ENCODE measurements at places on chromosomes 5 and 9. TPM values are rescaled to one million over a fixed set of nuclear protein-coding genes. Genes with fewer than 3 reads are reported as not detected.

GRCh38 chr5:138632900-138633489 is 57.8 kb upstream of the HSPA9 start:
- DNase-seq: no peak

GRCh38 chr9:116935149-116935897 is 248.2 kb downstream of the TRIM32 start:
- DNase-seq: no peak

- no peak for DNase-seq
These were observed 5.4 kb upstream of the SLC1A3 start for GRCh38 chr5:36600917-36601527.

- no peak for DNase-seq
These were observed at the start of gene FGD3 for GRCh38 chr9:92947268-92948037. Gene FGD3, plus strand, starts transcription at chr9:92947523. Its CDS starts 28,734 bp downstream, at chr9:92976257.

GRCh38 chr5:147996379-147996778 is 67.4 kb upstream of the SPINK5 start:
- DNase-seq: no peak

GRCh38 chr5:2029206-2029605 is 146.5 kb upstream of the IRX4 start:
- peak; percentile 74 for DNase-seq

GRCh38 chr5:110371725-110372041 is 354.8 kb downstream of the TMEM232 start:
- DNase-seq: no peak

GRCh38 chr9:111016426-111017045 is 21.7 kb downstream of the LPAR1 start:
- no peak for DNase-seq

DNA sequence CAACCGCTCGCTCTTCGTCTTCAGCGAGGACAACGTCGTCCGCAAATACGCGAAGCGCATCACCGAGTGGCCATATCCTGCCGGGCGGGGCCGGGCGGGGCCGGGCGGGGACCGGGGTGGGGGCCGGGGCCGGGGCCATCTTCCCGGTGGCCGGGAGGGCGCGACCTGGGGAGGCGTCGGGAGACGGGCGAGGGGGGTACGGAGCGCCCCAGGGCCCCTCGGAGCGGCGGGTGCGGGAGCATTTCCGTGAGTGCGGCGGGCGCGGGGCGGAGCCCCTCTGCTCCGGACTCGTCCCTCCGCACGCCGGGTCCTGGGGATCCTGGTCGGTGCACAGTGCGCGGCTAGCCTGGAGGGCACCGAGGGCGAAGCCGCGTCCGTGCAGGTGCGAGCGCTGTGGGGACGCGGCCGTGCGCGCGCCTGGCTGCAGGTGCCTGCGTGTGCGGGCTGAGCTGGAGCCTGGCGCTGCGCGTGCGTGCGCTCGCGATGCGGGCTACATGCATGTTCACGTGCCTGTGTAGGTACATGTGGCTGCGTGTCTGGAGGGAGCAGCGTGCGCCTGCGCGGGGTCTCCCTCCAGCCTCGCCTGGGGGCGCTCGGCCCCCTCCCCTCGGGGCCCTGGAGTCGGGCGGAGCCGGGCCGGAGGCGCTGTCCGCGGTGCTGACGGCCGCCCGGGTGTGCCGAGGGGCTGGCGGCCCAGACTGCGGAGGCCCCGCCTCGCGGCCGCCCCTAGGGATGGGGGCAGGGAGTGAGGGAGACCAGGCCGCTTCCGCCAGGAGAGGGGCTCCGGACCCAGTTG is 762 bp downstream of the CACNA1B start:
- no peak for DNase-seq

- no peak for DNase-seq
These were observed 1.9 kb downstream of the FRMD3 start for GRCh38 chr9:83536332-83536731.

DNA sequence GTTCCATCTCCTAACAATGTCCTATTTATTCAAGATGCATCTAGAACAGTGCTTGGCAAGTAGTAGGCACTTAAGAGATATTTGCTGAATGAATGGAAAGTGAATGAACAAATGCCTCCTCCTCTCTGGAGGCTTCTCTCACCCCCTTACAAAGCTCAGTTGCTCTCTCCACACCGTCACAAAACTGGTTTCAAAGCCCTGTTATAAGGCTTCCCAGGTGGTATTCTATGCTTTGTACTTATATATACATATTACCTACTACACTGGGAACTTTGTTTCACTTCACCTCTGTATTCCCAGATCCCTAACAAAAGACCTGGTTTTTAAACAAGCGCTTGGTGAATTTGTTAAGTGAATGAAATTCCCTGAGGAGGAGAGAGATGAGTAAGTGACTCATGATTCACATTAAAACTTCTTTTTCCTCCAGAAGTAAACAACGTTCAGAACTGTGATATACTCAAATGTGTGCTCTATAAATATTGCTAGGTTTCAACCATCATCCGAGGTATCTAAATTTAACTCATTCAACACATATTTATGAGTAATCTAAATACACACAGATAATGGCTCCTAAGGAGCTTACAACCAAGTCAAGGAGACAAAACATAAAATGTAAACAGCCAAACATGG is 36.0 kb downstream of the DENND1A start:
- DNase-seq: peak; percentile 7

GRCh38 chr5:123359454-123360200 is 63.6 kb downstream of the CEP120 start:
- no peak for DNase-seq

- DNase-seq: peak; percentile 62
These were observed 1.9 kb upstream of the PCDH1 start for GRCh38 chr5:141879941-141880738.

GRCh38 chr5:172010278-172010677 is 3.8 kb upstream of the FBXW11 start:
- DNase-seq: no peak

DNA sequence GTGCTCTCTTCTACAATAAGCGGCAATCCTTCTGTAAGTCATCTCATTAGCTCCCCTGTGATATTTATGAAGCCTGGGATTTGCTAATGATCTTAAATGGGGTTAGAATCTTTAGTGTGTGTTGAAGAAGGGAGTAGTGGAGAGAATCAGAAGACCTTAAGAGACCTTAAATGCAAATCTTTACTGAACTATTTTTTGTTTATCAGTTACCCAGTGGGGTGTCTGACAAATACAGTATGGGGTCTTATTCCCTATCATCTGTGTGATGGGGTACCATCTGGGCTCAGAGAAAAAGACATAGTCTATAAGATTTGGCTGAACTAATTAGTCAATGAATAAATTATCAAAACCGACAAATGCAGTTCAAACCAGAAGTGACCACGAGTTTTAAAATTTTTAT is 378.4 kb upstream of the SGCD start:
- DNase-seq: no peak

DNA sequence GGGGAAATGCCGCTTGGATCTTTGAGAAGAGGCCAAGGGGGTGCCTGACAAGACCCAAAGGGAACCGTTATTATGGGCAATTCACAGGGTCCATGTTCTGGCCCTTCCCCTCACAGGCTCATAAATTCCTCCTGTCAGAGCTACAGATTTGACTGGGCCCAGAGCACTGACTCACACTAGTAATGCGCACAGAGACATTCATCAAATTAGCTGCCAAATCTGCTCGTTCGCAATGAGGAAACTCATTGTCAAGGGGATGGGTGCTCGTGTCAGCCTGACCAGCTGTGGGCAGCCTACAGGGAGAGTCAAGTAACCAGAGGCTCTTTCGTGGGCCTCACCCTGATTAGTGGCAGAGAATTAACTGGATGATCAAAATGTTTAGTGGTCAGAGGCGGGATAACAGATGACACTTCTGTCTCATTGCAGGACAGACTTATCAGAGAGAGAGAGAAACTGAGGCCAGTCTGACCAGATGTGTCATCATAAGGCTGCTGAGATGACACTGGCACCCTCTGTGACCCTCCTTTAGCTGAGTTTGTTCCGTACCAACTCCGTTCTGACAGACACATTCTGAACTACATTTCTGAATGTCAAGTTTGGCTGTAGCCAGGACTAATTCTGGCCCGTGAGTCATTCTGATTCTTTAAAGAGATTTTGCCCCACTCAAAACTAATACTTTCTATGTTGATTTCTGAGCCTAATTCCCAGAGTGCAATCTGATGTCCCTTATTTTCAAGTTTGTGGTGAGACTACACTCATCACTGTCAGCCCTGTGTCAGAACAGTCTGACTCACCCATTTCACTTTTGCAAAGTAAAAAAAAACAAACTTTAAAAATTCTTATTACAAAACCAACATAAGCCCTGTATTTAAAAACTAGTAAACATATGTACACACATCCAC is 377.1 kb downstream of the ACTL7B start:
- no peak for DNase-seq

DNA sequence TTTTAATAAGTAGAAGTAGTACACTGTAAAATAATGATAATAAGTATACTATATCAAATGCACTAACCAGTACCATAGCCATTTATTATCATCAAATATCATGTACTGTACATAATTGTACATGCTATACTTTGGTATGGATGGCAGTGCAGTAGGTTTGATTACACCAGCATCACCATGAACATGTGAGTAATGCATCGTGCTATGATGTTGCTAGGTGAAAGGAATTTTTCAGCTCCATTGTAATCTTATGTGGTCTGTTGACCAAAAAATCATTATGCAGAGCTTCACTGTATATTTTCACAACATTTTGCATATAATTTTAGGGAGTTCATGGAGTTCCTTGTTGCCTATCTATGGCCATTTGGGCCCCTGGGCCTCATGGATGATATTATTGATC is 72.2 kb upstream of the HMHB1 start:
- DNase-seq: no peak

- DNase-seq: no peak
These were observed 148.5 kb downstream of the EPB41L4A start for GRCh38 chr5:112270299-112271293.

GRCh38 chr9:127336506-127337352 is 60.2 kb upstream of the SLC2A8 start:
- DNase-seq: peak; percentile 96

DNA sequence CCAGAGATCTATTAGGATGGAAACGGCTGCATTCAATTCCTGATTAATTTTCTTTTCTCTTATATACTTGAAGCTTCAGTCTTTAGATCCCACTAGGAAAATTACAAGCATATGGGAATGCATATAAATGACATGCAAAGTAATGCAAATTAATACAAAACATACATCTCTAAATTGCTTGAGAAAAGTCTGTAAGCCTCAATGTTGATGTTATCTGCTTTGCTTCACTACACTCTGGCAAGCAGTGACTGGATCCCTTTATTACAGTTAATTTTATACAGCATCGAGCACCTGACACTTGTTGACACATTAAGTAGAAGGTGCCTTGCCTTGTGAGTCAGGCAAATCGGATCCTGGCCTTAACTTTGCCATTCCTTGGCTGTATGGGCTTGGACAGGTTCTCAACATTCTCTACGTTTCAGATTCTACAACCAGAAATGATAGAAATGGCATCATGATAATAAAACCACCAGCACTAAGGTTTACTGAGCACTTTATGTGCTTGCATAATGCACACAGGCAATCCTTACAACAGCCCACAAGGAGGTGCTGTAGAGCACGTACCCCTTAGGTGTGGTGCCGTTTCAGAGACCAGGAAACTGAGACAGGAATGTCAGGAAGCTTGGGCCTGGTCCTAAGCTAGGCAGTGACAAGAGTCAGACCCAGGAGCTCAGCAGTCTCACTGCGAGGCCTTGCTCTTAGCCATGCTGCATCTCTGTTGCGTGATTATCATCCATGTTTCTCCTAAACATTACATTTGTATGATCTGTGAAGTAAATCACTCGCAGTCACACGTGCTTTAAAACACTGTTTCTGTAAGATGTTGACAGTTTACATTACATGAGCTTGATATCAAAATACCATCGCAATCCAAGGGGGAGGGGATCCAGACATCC is 2.7 kb downstream of the GCNT4 start:
- DNase-seq: no peak

- DNase-seq: no peak
These were observed 39.3 kb downstream of the NUDT12 start for GRCh38 chr5:103523319-103523718.

DNA sequence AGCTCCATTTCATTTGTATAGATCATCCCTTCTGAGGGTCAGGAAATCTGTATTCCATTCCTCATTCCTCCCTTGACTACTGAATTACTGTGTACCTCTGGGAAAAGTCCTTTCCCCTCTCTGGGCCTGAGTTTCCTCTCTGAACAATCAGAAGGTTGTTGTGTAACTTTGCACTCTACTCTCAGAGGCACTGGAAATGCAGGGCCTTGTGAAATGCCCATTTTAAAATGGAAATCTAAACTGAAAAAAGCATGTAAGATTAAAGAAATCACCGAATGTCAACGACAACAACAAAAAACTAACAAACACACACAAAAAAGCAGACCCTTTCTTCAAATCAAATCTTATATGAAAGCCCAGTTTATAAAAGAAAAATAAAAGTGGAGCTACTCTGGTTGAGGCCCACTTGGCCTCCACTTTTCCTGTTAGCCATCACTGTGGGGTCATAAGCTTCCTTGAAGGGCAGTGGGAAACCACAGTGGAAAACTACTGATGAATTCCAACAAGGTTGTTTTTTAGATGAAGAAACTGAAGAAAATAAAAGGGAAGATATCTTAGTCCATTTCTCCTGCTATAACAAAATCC is 21.6 kb upstream of the GRPEL2 start:
- DNase-seq: no peak

DNA sequence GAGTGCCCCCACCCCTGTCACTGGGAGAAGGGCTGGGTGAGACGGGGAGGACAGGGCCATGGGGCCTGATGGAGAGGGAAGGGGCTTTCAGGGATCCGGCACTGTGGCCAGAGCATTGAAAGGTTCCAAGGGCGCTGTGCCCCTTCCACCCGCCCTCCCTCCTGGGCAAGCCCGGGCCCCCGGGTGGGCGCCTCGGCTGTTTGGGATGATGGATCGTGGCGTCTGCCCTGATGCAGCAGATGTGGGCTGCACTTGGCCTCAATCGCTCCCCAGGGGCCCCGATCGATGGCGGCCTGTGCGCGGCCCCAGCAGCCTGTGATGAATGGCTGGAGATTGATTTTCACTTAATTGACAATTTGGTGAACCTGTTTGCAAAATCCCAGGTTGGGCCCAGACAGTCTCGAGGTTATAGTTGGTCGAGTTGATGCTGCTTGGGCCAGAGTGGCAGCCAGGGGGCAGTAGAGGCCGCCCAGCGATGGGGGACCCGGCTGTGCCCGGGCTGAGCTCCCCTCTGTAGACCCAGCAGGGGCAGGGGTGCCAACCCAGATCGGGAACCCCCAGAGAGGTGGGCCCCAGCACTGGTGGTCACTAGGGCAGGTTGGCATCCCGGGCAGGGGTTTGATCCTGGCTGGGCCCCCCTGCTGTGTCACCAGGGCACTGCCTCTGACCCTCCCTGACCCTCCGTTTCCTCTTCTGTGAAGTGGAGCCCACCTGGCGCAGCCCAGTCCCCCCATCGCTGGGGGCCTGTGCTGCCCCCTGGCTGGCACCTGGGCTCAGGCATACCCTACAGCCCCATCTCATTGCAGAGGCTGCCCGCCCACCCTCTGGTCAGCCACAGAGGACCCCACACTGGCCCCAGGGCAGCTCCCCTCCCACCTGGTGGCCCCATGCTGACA is 34.7 kb downstream of the LHX3 start:
- no peak for DNase-seq

The SIT1 gene
- 0.40 TPM for total RNA-seq

The FBXL7 gene
- total RNA-seq: 27.4 TPM

The CER1 gene
- total RNA-seq: not detected

The LTC4S gene
- total RNA-seq: 13.2 TPM

The CHSY3 gene
- total RNA-seq: 1.8 TPM

The SELENOP gene
- 160 TPM for total RNA-seq

The EGR1 gene
- total RNA-seq: 14.8 TPM

The ADGRV1 gene
- total RNA-seq: 0.50 TPM

The ANKRD18A gene
- total RNA-seq: 0.17 TPM

The GABRB2 gene
- total RNA-seq: 1.1 TPM

The CARTPT gene
- 7.4 TPM for total RNA-seq

Data from esophagus muscularis mucosa (tissue), 4 donors.